ENCODE measurements at places on chromosomes 2 and 18. TPM values are rescaled to one million over a fixed set of nuclear protein-coding genes. Genes with fewer than 3 reads are reported as not detected.
A peak's percentile ranks its signal among the peaks of the same experiment; 100 is the strongest.

DNA sequence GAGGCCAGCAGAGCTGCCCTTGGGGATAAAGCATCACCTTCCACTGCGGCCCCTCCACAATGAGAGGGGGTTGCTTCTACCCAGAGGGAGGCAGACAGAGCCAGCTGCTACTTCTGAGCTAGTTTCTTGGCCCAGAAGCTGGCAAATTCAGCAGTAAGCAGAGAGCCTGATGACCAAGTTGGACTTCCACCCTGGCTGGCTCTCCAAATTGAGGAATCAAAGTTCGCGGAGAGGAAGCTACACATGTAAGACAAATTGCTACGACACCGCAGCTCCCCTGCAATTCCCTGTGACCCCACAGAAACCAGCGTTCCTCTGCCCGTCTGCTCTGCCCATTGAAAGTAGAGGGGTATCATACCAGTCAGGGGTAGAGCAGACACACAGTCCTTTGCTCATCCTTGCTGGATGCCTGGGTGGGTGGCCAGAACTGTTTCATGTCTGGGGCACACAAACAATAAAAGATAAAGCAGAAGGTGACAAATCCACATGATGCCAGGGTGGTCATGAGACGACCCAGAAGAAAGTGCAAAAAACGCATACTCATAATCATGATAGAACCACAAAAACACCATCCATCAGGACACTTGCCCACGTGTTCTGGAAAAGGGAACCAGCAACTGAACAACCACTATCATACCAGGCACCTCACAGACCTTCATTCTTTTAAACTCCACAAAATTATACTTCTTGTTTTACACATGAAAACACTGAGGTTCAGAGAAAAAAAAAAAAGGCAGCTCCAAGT, 5.4 kb downstream of the TFCP2L1 start:
- peaks cover 23% of the 10 kb centered on the region for H3K27me3 ChIP-seq
- no peak for DNase-seq
- no peak overlapping the region for H3K4me3 ChIP-seq
- no peak overlapping the region for H3K27ac ChIP-seq
- no peaks in the 10 kb centered on the region for H3K36me3 ChIP-seq
- peaks cover 4% of the 10 kb centered on the region for H3K4me1 ChIP-seq

- no peak overlapping the region for H3K4me3 ChIP-seq
- peaks cover 13% of the 10 kb centered on the region for H3K4me1 ChIP-seq
- no peak for DNase-seq
- H3K36me3 ChIP-seq = no peaks in the 10 kb centered on the region
Observed at GRCh38 chr2:173286153-173286809, 68.4 kb upstream of the CDCA7 start.

DNA sequence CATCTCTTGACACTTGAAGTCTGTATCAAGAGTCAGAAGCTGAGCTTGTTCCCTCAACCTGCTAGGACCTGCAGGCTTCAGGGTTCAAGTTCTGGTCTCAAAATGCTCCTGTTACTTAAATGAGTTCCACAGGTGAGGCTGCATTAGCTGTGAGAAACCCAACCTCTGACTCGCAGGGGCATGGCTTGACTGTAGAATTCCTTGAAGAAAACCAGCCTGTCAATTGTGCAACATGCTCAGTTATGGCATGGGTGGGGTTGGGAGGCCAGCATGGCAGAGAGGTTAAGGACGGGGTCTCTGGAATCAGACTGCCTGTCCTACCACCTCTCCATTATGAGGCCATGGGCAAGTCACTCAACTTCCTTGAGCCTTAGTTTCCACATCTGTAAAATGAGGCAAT, 235.8 kb downstream of the EN1 start:
- no peak for DNase-seq
- H3K36me3 ChIP-seq = no peaks in the 10 kb centered on the region
- peaks cover 2% of the 10 kb centered on the region for H3K27me3 ChIP-seq
- no peak overlapping the region for H3K4me3 ChIP-seq
- no peak overlapping the region for H3K27ac ChIP-seq

GRCh38 chr18:55289775-55290174, 298.2 kb downstream of the TCF4 start:
- no peak overlapping the region for H3K4me3 ChIP-seq
- H3K27me3 ChIP-seq = no peaks in the 10 kb centered on the region
- H3K4me1 ChIP-seq = no peaks in the 10 kb centered on the region
- DNase-seq = no peak
- no peak overlapping the region for H3K27ac ChIP-seq
- no peaks in the 10 kb centered on the region for H3K36me3 ChIP-seq

- H3K36me3 ChIP-seq = peaks cover 11% of the 10 kb centered on the region
- no peaks in the 10 kb centered on the region for H3K27me3 ChIP-seq
- H3K4me3 ChIP-seq = no peak overlapping the region
- no peak overlapping the region for H3K27ac ChIP-seq
- DNase-seq = no peak
- peaks cover 49% of the 10 kb centered on the region for H3K4me1 ChIP-seq
Observed at GRCh38 chr18:59908799-59909198, 9.0 kb downstream of the PMAIP1 start.

DNA sequence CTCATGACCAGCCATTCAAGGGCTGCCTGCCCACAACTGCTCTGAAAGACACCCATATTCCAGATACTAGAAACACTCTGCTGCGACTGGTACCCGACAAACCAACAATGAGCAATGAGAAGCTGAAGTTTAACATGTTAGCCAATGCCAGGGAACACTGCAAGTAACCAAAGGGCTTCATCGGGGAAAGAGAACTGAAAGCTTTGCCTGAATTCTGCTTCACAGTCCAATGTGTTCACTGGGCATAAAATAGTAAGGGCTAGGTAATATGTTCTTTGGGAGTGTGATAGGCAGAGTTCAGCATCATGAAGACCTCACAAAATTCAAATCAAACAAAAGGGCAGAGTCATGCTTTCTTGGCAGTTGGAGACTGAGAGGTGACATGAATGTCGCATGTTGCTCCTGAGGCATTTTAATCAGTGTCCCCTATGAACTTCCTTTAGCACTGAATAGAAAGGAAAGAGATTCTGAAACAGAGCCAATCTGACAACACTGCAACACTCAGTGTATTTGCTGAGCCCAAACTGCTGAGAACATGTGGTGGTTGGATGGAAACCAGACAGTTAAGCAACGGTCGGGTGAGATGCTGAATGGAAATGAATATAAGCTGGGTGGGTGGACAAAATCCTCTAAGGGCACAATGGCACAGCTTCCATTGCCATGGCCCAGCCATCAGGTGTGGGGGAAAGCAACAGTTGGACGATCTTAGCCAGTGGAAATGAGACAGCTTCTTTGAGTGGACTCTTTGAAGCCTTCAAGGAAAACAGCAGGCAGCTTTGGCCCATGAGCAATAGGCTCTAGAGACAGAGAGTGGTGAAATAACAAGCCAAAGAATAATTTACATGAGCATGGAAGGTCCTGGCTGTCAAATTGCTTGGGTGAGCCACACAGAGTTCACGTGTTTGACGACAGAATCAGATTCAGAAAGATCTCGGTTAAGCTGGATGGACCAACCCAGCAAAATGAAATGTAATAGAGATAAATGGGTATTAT, 277.5 kb downstream of the AFF3 start:
- H3K27me3 ChIP-seq = peaks cover 4% of the 10 kb centered on the region
- no peak for DNase-seq
- no peak overlapping the region for H3K4me3 ChIP-seq
- H3K4me1 ChIP-seq = peaks cover 2% of the 10 kb centered on the region
- H3K27ac ChIP-seq = no peak overlapping the region

- H3K27ac ChIP-seq = no peak overlapping the region
- H3K4me3 ChIP-seq = no peak overlapping the region
- no peaks in the 10 kb centered on the region for H3K36me3 ChIP-seq
- H3K27me3 ChIP-seq = no peaks in the 10 kb centered on the region
- no peaks in the 10 kb centered on the region for H3K4me1 ChIP-seq
- DNase-seq = no peak
Observed at GRCh38 chr18:1014509-1014908, 109.8 kb downstream of the ADCYAP1 start.

DNA sequence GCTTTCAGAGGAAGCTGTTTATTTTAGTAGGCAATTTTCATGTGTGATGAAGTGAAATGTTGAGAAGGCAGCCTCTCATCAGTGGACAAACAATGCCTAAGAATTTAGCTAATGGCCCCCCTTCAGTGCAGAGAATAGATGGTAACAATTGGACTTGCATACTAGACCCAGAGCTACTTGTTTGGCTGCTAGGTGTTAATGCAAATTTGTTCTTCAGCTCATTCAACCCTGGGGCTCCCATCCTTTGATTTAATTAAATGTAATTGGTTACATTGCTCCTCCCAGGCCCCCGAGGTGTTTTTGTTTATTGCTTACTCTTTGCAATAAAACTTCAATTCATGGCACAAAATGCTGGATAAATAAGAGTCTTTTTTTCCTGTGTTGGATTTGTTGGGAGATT, 68.6 kb downstream of the CAMKMT start:
- H3K27ac ChIP-seq = no peak overlapping the region
- peaks cover 2% of the 10 kb centered on the region for H3K36me3 ChIP-seq
- H3K4me1 ChIP-seq = peaks cover 19% of the 10 kb centered on the region
- no peak for DNase-seq

DNA sequence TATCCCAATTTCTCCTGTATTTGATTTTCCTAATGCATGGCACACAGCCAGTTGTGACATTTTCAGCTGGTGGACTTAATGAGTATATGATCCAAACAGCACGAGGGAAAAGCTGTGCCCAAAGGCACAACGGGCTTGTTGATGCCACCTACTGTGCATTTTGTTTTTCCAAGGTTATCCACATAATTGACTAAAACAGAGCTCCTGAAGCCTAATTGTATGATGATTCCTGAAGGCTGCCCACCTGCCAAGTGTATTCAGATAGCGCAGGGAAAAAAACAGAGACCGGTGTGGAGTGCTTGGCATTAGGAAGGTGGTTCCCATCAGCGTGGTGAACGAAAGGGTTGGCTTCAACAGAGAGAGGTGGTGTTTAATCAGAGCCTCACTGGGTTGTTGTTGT, 14.9 kb downstream of the RBMS1 start:
- no peak overlapping the region for H3K27ac ChIP-seq
- H3K4me3 ChIP-seq = no peak overlapping the region
- peaks cover 3% of the 10 kb centered on the region for H3K36me3 ChIP-seq
- no peak for DNase-seq
- no peaks in the 10 kb centered on the region for H3K27me3 ChIP-seq

GRCh38 chr2:230011617-230012016, 57.1 kb downstream of the SLC16A14 start:
- no peak overlapping the region for H3K4me3 ChIP-seq
- no peak overlapping the region for H3K27ac ChIP-seq
- H3K4me1 ChIP-seq = peaks cover 8% of the 10 kb centered on the region
- no peak for DNase-seq
- no peaks in the 10 kb centered on the region for H3K27me3 ChIP-seq

- no peaks in the 10 kb centered on the region for H3K27me3 ChIP-seq
- H3K4me3 ChIP-seq = no peak overlapping the region
- no peaks in the 10 kb centered on the region for H3K4me1 ChIP-seq
- H3K36me3 ChIP-seq = no peaks in the 10 kb centered on the region
- H3K27ac ChIP-seq = no peak overlapping the region
- no peak for DNase-seq
Observed at GRCh38 chr2:209688385-209688784, 83.2 kb upstream of the UNC80 start.

- H3K36me3 ChIP-seq = no peaks in the 10 kb centered on the region
- H3K27me3 ChIP-seq = no peaks in the 10 kb centered on the region
- H3K4me1 ChIP-seq = peaks cover 3% of the 10 kb centered on the region
- no peak overlapping the region for H3K27ac ChIP-seq
- DNase-seq = no peak
Observed at GRCh38 chr2:190811811-190812210, 68.8 kb upstream of the GLS start.

GRCh38 chr18:45962866-45963265, 4.3 kb downstream of the EPG5 start:
- peaks cover 50% of the 10 kb centered on the region for H3K4me1 ChIP-seq
- peak overlapping the region; percentile 73 for H3K27ac ChIP-seq
- DNase-seq = no peak
- peaks cover 18% of the 10 kb centered on the region for H3K36me3 ChIP-seq

- H3K27ac ChIP-seq = no peak overlapping the region
- peaks cover 25% of the 10 kb centered on the region for H3K4me1 ChIP-seq
- H3K4me3 ChIP-seq = no peak overlapping the region
- peaks cover 3% of the 10 kb centered on the region for H3K27me3 ChIP-seq
- H3K36me3 ChIP-seq = peaks cover 5% of the 10 kb centered on the region
Observed at GRCh38 chr2:239119346-239120126, 271.7 kb downstream of the TWIST2 start.

The LMAN2L gene
- 7.5 TPM for total RNA-seq

The ERFE gene
- total RNA-seq = not detected

The ZC3H15 gene
- total RNA-seq = 87.2 TPM

The ZNF804A gene
- not detected for total RNA-seq

The KLHL30 gene
- not detected for total RNA-seq

The ASB18 gene
- total RNA-seq = not detected

The ADAM23 gene
- total RNA-seq = 0.32 TPM

The ACTG2 gene
- total RNA-seq = not detected

The MAP2 gene
- 0.16 TPM for total RNA-seq

The C2orf80 gene
- not detected for total RNA-seq
